ENCODE measurements at places on chromosomes 2 and 18.

GRCh38 chr18:58638441-58638840, 9.6 kb upstream of the ALPK2 start:
- no peak for DNase-seq

GRCh38 chr2:127078666-127079270, 28.2 kb downstream of the BIN1 start:
- no peak for DNase-seq

DNA sequence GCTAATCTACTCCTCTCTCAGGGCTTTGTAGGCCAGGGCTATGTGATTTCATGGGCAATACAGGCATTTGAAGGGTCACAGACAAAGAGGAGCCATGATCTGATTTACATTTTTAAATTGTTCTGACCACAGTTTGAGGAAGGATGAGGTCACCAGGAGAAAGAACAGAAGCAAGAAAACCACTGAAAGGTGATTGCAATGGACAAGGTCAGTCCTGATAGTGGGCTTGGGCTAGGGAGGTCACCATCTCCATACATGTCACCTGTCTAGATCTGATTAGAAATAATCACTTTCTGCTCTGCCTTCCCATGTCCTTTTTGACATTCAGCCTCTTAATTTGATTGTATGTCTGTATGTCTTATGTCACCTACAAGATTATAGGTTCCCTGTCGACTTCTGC, 248.9 kb upstream of the CWC22 start:
- DNase-seq, result no peak

- DNase-seq, result no peak
Measured at GRCh38 chr2:74371421-74371820, 8.7 kb downstream of the DCTN1 start.

GRCh38 chr2:25586726-25587144, 86.6 kb downstream of the DTNB start:
- peak; percentile 21 for DNase-seq

DNA sequence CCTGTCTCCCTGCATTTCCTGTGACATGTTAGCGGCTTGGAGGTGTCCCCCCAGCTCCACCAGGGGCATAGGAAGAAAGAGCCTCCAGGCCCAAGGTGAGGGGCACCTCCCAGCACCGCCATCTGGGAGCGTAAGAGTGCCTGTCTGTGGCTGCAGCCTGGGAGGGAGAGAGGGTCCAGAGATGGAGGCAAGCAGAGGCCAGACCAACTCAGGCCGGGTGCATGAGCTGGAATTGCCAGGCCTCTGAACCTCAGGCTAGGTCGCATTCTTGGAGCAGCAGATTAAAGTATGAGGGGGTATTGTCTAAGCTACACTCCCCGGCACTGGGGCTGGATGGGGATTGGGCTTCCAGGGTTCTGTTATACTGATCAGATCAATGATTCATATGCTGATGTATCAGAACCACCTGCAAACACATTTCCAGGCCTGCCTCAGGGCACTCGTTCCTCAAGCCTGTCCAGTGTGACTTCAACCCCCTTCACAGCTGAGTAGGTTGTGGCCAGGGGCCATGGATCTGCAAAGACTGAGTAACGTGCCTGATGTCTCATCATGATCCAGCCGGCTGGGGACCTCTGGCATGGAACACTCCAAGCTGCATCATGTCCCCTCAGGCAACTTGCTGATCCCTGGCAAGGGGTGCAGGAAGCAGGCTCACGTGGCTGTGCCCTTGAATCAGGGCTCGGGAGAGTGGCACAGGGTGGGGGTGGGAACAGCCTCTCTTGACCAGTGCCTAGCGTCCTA, 73.2 kb downstream of the HS1BP3 start:
- no peak for DNase-seq

DNA sequence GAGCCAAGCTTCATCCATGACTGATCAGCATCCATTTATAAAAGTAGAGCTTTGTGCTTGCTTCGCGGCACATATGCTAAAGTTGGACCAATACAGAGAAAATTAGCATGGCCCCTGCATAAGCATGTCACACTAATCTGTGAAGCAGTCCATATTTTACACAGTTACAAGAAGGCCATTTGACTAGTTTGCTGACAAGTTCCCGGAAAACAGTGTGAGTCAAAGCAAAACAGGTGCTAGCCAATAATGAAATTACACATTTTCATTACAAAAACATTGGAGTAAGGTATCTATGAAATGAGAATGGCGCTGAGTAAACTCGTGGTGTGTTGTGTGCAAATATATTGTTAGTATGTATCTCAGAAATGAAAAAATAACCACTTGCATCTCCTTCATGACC, 4.7 kb downstream of the ANKRD62 start:
- DNase-seq, result no peak

DNA sequence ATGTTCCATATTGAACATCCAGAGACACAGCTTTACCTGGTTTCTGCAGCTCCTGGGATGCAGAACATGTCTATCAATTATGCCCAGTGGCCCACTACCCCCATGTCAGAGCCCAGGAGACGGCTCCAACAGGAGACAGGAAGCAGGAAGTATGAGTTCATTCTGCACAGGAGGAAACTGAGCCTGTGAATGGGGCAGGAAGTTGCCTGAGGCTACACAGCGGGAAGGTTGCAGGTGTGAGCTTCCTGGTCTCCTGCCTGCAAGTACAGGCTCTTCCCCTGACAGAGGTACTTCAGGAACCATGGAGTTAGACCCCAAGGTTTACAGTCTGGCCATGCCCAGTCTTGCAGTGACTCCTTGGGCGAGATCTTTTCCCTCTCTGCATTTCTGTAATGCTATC, 2.8 kb upstream of the BOK start:
- no peak for DNase-seq

- DNase-seq, result no peak
Measured at GRCh38 chr18:9695605-9696004, 12.5 kb upstream of the RAB31 start.

DNA sequence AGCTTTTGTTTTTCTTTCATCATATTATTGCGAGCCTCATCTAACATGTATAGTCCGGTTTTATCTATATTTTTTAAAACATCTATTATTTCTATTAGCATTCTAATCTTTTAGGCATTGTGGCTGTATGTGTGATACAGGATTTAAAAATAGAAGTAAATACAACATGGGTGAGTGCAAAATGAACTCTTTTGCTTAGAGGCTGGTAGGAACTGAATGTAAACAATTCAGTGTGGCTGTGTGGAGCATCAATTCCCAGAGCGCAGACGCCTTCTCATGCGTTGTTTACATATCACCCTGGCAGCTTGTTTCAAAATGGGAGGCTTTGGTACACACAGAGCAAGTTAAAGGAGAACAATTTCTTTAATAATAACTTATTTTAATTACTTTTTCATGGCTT, 836 bp downstream of the DTNA start:
- DNase-seq, result peak; percentile 67

GRCh38 chr2:234994438-234995321, 42.9 kb downstream of the SH3BP4 start:
- no peak for DNase-seq

GRCh38 chr2:75466708-75467311, 93.9 kb downstream of the EVA1A start:
- peak; percentile 25 for DNase-seq

DNA sequence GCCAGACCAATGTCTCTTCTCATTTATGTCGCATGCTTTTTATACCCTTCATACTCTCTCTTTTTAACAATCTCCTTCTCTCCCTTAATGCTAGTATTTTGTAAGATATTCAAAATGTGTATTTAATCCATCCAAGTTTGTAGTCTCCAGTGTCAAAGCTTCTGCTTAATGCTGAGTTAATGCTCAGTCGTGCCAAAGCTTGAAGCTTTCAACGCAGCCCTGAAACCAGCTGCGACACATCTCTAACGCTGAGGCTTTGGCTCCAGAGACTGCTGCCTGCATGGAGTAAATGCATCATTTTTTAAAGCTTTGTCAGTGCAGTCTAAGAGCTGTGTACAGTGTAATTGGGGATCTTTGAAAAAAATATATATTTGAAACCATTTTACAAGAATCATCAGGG, 2108.8 kb upstream of the PIK3C3 start:
- no peak for DNase-seq

GRCh38 chr2:69366-70344, 23.4 kb upstream of the FAM110C start:
- DNase-seq, result no peak

GRCh38 chr2:73503992-73504570, 118.4 kb downstream of the ALMS1 start:
- DNase-seq, result no peak

GRCh38 chr2:28172114-28172898, 220.4 kb upstream of the FOSL2 start:
- no peak for DNase-seq

DNA sequence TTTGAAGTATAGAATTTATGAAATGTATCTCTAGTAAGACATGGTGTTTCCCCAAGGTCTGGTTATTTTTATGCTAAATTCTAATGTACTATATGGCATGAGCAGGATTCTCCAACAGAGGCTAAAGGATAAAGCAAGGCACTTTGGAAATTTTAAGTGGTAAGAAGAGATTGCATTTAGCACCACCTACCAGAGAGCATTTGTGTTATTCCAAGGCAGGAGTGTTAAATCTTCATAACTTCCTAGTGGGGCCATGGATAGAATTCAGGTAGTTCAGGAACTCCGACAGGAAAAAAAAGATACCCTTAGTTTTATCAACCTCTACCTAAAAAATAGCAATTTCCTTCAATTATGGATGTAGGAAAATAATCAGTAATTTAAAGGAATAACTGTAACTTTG, 497.4 kb upstream of the CRIM1 start:
- DNase-seq, result no peak
